GOT3 (cell line): ENCODE measurements at places on chromosomes 7 and 10.

GRCh38 chr10:120429395-120429794 lies 27.6 kb upstream of the PLPP4 start:
- no peak for DNase-seq

DNA sequence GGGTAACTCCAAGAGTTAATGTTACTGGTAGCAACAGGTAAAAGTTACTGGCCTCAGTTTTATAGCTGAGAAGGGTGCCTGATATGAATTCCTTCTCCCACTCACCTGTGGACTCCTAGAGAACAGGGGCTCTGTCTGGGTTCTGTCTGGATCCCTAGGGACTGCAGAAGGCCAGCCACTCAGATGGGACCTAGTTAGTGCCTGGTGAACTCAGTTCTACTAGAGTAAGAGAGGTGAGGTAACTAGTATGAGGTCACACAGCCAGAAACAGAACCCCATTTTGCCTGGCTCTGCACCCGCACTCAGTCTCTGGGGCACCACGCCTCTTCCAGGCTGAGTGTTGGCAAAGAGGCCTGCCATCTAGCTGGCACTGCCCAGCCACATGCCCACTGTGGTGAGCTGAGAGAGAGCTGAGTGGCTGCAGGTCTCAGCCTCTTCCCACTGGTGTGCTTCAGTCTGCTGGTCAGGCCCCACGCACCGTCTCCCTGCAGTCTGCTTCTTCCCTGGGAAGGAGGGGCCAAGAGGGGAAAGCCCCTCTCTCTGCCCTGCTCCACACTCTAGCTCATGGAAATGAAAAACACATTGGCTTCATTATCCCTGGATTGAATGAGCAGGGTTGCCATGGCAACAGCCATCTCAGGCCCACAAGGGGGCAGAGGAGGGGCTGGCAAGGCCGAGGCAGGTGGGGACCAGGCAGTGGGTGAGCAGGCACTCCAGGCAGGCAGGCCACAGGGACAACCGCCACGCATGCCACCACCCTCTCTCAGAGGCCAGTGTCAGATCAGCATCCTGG lies 110.6 kb downstream of the ZMIZ1 start:
- no peak for DNase-seq

- DNase-seq, result no peak
Observed at GRCh38 chr7:25180946-25181345, 47.3 kb downstream of the NPVF start.

DNA sequence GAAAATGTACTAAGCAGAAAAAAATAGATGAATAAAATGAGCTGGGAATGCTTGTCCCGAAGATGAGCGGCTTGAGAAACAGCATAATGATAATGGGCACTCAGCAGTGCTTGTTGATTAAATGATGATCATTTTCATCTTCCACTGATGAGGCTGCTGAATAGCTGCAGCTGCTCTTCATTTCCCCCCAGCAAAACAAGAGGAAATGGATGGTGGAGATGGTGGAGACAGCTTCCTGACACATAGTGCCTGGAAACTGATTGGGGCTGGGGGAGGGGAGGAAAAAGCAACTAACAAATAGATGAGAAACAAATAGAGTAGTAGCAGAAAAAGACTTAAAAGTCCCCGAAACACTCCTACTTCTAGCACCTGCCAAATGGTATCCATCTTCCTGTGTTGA lies 41.4 kb downstream of the MRC1 start:
- no peak for DNase-seq

GRCh38 chr10:128161031-128161430 lies 34.8 kb upstream of the MKI67 start:
- DNase-seq, result no peak

DNA sequence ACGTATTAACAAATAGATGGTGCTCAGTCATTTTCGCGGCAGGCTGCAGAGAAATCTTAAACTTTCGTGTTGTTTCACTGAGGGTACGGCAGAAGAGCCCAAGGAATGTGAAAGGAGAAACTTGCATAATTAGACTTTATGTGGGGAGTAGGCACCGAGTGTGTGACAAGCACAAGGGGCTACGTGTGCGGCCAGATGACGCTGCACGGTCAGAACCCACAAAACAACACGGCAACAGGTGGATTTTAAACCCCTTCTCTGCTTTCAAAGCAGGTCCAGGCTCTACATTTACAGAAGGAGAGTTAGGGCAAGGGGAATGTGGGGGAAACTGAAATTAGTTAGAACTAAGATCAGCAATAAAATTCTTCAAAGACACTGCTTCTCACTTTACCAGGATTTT lies 392 bp upstream of the UCN3 start:
- DNase-seq, result no peak

GRCh38 chr7:28955356-28955717 lies 2.8 kb downstream of the TRIL start:
- DNase-seq, result no peak

DNA sequence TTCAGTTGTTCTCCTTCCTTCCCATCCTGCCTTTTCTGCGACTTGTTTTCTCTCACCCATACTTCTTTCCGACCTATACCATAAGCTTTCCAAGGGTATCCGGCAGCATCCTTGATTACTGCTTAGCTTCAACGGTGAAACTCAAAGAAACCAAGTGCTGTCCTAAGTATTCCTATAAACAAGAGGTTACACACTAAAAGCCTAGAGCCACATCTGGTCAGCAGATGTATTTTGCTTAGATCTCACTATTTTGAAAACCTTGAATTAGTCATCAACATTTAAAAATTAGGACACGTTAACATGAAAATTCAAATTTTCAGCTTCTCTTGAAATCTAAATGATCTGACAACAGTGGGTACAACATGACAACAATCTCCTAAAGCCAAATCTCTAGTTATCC lies 20.0 kb downstream of the ARHGAP21 start:
- DNase-seq, result no peak

GRCh38 chr7:105369944-105370343 lies 18.8 kb downstream of the SRPK2 start:
- DNase-seq, result no peak

- no peak for DNase-seq
Observed at GRCh38 chr7:123131556-123131955, 68.2 kb downstream of the SLC13A1 start.

DNA sequence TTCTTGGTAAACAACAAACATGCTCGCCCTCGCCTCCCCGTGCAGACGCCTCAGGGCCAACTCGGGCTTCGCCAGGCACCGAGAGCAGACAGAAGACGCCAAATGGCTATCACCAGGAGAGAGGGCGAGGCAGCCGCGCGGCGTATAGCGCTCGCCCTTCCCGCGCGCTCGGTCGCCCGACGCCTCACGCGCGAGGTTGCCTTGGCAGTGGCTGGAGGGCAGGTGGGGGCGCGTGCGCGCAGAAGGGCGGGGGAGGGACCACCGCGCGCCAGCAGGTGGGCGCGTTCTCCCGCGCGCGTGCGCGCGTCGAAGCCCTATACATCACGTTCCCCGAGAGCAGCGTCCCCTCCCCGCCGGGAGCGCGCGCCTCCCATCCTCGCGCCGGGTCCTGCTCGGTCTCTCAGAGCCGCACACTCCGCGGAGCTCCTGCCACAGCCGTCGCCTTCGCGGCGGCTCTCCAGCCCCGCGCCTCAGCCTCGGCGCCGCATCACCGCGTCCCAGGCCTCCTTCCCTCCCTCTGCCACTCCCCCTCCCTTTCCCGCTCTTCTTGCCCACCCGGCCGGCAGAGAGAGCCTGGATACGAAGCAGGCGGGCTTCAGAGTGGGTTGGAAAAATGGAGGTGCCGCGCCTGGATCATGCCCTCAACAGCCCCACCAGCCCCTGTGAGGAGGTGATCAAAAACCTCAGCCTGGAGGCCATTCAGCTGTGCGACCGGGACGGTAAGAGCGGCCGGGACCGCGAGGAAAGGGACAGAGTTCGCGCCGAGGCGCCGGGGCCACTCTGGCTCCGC lies at the start of gene PHYHIPL:
PHYHIPL (plus strand) TSS at position 403 of the 790 bp plus-strand sequence; CDS start at position 614, 211 bp downstream.
- no peak for DNase-seq

DNA sequence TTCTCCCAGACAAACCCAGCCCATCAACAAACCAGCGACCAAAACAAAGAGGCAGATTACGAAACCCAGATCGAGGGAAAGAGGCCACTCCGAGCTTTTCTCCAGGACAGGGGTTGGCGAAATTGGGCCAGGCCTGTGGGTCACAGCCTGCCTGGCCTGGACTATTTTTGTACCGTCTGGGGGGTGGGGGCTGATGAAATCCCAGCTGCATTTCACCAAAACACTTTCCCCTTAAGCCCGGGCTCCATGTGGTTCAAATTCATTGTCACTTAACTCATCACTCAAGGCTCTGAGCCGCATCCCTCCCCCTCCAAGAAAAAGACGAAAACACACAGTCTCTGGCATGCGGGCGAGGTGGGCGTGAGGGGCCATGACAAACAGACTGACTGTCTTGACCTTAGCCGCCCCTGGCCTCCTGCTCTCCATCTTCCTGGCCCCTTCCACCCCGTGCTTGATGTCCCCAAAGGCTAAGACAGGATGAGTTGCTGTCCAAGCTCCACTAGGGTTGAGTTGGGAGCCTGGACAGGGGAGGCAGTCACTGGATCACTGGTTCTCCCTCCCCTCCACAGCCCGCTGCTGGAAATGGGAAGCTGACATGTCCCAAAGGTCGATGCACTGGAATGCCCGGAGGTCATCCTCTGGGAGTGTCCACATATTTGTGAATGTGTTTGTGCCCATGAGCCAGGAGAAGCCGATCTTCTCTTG lies 19.2 kb downstream of the TMEM270 start:
- no peak for DNase-seq

GRCh38 chr7:81744389-81744788 lies 25.5 kb downstream of the HGF start:
- no peak for DNase-seq

GRCh38 chr7:71558806-71559613 lies 427.1 kb downstream of the GALNT17 start:
- no peak for DNase-seq

DNA sequence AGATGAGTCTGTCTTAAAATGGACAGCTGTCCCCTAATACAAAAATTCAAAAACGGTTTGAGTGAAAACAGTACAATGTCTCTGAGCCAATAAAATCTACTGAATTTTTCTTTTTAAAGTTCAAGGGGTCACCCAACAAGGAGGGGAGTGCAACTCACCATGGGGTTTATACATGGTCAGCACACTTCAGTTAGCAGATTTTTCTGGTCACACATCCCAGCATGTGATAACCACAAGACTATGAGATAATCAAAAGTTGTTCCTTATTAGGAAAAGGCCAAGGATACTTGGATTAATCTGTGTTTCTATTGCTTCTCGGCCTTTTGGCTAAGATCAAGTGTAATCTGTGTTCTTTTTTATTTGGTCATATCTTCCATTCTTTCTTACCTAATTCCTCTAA lies 31.6 kb downstream of the ABCB5 start:
- DNase-seq, result no peak

DNA sequence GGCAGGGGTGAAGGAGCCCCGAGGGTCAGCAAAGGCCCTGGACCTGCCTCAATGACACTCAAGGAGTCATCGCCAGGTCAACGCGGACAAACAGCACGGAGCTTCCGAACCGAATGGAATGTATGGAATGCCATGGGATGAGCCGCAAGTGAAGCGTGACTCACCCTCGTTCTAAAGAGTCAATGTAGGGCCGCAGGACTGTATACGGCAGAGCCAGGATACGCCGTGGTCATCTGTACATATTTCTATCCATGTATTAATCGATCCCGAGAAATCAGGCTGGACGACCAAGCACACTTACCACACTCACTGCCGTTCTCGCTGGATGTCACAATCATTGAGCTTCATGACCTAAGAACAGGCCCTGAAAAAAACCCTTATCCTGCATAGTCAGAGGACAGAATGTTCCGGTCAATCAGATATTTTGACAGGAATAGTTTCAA lies 4.3 kb downstream of the SNX8 start:
- no peak for DNase-seq
